ENCODE measurements at places on chromosomes 16 and 17. TPM values are rescaled to one million over a fixed set of nuclear protein-coding genes. Genes with fewer than 3 reads are reported as not detected.

- DNase-seq: no peak
Measured at GRCh38 chr17:29722411-29723198, 99.9 kb upstream of the CORO6 start.

DNA sequence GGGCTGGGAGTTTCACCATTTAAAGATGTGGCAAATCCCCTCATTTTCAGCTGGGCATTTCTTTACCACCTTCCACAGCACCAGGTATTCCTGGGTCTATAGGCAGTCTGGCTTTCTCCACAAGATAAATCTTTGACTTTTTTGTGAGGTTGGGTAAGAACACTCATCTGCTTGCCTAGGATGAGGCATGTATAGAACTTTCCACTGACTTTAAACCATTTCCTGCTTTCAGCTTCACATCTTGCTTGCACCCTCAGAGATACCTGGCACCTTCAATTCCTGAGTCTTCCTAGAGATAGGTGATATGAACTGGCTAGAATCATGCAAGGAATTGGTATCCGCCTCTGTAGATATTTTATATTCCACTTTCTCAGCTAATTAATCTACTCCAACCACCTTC lies 27.9 kb downstream of the SMURF2 start:
- no peak for DNase-seq

- DNase-seq: no peak
Measured at GRCh38 chr16:78669994-78670393, 570.5 kb downstream of the WWOX start.

- DNase-seq: no peak
Measured at GRCh38 chr16:13153696-13154095, 252.3 kb downstream of the SHISA9 start.

The GFAP gene
- total RNA-seq: not detected

The C16orf89 gene
- not detected for total RNA-seq

The CCDC78 gene
- 6.2 TPM for total RNA-seq

The GNG13 gene
- not detected for total RNA-seq

Data from activated naive CD4-positive, alpha-beta T cell treated with anti-CD3 and anti-CD28 coated beads, Interleukin-2, amount 50 U/mL, for 72 hours (primary cell).